ENCODE measurements at places on chromosomes 6 and 20. TPM values are rescaled to one million over a fixed set of nuclear protein-coding genes. Genes with fewer than 3 reads are reported as not detected.

DNA sequence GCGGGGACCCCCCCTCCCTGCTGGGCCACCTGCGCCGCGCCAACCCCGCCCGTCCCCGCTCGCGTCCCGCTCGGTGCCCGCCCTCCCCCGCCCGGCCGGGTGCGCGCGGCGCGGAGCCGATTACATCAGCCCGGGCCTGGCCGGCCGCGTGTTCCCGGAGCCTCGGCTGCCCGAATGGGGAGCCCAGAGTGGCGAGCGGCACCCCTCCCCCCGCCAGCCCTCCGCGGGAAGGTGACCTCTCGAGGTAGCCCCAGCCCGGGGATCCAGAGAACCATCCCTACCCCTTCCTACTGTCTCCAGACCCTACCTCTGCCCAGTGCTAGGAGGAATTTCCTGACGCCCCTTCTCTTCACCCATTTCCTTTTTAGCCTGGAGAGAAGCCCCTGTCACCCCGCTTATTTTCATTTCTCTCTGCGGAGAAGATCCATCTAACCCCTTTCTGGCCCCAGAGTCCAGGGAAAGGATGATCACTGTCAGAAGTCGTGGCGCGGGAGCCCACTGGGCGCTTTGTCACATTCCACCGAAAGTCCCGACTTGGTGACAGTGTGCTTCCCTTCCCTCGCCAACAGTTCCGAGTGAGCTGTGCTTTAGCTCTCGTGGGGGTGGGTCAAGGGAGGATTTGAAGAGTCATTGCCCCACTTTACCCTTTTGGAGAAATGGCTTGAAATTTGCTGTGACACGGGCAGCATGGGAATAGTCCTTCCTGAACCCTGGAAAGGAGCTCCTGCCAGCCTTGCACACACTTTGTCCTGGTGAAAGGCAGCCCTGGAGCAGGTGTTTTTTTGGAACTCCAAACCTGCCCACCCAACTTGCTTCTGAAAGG is 2.1 kb downstream of the VEGFA start:
- DNase-seq: peak; percentile 69

Gene IPCEF1
- polyA plus RNA-seq: 2.0 TPM

Gene RAD21L1
- polyA plus RNA-seq: not detected

DNA sequence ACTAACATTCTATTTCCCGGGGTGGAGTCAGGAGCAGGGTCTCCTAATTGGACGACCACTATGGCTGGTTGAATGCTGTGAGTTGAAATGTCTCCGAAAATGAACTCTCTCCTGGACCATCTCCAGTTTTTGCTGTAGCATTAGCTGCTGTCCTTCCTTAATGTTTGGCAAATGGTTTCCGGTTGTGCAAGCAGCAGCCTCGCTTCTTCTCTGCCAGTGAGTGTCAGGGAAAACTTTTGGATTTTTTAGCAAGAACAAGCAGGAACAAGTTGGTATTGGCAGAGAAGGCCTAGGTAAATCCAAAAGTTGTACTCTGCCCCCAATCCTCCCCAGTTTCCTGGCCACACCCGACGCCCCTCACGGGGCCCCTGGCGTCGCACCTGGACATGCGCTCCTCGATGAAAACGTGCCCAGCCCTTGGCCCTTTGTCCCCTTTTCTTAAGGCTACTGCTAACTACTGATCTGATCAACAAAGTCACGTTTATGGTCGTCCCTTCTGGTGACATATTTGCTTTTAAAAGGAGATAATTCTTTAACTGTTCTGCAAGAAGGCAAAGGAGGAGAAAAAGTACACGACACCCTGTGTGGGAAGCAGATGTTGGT is 103.2 kb downstream of the ARMC2 start:
- peak; percentile 55 for DNase-seq

Gene SLC17A1
- polyA plus RNA-seq: not detected

- no peak for DNase-seq
Observed at GRCh38 chr20:54133434-54134427, 40.1 kb downstream of the CYP24A1 start.

Gene C6orf132
- 0.59 TPM for polyA plus RNA-seq

GRCh38 chr6:64100702-64101303 is 465.2 kb downstream of the PHF3 start:
- no peak for DNase-seq

GRCh38 chr6:156508126-156508525 is 269.1 kb upstream of the ARID1B start:
- DNase-seq: no peak

DNA sequence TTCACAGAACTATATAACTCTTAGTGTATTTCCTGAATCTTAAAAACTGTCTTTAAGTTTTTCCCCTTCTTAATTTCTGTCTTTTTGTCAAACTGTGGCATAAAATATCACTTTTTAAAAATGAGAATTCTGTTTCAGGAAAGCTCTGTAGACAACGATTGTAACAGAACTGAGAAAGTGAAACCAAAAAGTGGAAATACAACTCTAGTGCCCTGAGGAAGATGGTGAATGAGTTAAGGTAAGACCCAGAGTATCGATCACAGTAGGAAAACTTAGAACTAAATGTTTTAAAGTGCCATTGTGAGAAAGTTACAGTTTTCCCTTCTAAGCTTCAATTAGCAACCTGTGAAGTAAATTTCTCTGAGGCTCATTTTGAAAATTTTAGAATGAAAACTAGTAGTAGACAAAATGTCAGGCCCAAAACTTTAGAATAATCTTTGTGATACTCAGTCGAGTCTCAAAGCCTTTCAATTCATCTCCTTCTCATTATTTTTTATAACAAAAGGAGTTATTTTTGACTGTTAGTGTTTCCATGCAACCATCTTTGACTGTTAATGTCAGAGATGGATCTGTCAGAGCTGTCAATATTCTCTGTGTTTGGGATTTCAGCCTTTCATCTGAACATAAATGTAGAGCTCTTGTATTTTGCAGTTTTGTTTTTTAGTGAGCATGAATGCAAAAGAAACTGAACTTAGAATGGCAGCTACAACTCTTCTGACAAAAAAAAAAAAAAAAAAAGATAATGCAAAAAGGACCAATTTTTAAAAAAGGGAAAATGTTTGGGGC is 19.0 kb upstream of the TRDN start:
- DNase-seq: peak; percentile 6

Gene MPIG6B
- polyA plus RNA-seq: 0.87 TPM

Gene PGBD1
- 9.1 TPM for polyA plus RNA-seq

Gene EFCAB8
- polyA plus RNA-seq: 0.16 TPM

GRCh38 chr6:290111-290922 is 2.0 kb upstream of the DUSP22 start:
- no peak for DNase-seq

DNA sequence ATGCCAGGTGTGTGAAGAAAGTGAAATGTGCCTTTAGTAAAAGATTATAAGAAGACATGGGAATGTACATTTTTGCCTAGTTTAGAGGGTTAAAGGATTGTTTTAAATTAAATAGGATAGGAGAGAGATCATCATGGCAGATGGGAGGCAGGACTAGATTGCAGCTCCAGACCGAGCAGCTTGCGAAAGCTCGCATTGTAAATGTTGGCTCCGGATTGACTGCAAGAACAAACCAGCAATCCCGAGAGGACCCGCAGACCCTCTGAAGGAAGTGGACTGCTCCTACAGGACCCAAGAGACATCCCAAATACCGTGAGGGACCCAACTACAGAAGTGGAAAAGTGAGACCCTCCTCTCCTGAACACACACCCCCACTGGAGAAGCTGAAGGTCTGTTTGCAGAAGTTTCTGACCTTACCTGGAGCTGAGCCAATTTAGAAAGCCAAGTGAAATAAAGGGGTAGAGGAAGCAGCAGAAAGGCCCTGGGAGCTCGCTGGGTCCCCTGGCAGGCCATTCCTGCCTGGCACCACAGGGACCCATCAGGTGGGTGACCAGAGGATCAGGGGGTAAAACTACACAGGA is 30.0 kb upstream of the TPD52L1 start:
- DNase-seq: peak; percentile 32

GRCh38 chr6:150930841-150931240 is 65.3 kb downstream of the MTHFD1L start:
- peak; percentile 92 for DNase-seq

DNA sequence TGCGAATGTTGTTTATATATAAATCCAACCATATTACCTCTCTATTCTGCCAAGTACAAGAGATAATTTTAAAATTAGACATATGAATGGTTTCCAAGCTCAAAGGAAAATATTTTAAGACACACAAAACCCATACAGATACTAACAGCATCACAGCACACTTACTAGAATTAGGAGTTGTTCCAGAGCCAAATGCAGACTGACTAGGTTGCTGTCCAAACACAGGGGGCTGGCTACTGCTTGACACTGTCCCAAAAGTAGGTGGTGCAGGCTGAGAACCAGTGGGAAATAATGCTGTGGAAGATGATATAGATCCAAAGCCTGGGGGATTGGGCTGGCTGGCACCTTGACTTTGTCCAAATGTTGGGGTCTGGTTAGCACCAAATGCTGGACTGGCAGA is 24.3 kb downstream of the FAM8A1 start:
- no peak for DNase-seq

Gene AHI1
- 16.0 TPM for polyA plus RNA-seq

DNA sequence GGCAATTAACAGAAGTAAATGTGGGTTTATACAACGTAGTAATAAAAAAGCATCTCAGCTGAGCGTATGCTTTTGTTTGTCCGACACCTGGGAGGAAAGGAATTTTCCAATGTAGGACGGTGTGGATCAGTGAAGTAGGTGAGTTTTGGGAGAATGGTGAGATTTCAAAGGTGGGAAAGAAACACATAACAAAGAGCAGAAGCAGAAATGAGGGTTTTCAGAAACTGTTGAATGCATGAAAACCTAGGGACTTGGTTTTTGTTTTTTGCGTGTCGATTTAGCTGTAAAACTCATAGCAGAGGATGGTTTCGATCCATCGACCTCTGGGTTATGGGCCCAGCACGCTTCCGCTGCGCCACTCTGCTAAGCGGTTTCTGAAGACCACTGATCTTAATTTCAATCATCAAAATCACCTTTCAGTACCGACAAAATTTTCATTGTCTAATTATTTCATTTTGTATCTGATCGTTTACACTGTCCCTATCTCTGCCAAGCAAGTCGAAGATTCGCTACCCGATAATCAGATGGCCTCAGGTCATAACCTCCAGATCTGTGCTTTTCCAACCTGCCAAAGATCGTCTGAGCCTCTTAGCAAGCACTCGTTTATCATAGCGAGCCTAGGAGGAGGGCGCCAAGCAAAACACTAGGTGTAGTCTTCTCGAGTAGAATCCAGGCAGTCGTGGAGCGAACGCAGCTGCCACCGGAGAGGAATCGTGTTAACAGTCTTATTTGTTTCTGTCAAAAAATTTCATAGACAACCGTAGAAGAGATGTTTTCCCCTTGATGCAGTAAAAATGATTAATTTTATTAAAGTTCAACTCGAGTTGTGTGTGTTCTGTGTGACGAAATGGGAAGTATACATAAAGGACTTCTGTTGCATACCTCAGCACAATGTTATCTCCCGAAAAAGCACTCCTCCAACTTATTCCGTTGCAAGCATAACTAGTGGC is 20.9 kb upstream of the POM121L2 start:
- DNase-seq: peak; percentile 29

- no peak for DNase-seq
Observed at GRCh38 chr6:125913864-125914351, 42.7 kb upstream of the HINT3 start.

- DNase-seq: no peak
Observed at GRCh38 chr20:45056473-45057173, 44.3 kb downstream of the KCNS1 start.

GRCh38 chr6:137157601-137158000 is 15.8 kb downstream of the IL22RA2 start:
- DNase-seq: peak; percentile 34

- DNase-seq: no peak
Observed at GRCh38 chr6:21135484-21136013, 458.0 kb upstream of the SOX4 start.

DNA sequence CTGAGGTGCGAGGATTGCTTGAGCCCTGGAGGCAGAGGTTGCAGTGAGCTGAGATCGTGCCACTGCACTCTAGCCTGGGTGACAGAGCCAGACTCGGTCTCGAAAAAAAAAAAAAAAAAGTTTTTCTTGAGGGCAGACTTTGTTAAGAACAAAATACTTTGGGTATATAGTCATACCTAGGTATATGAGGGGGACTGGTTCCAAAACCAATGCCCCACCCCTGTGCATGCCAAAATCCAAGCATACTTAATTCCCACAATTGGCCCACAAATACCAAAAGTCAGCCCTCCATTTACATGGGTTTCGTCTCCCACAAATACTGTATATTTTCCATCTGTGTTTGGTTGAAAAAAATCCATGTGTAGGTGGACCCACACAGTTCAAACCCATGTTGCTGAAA is 119.9 kb downstream of the INSM1 start:
- no peak for DNase-seq

DNA sequence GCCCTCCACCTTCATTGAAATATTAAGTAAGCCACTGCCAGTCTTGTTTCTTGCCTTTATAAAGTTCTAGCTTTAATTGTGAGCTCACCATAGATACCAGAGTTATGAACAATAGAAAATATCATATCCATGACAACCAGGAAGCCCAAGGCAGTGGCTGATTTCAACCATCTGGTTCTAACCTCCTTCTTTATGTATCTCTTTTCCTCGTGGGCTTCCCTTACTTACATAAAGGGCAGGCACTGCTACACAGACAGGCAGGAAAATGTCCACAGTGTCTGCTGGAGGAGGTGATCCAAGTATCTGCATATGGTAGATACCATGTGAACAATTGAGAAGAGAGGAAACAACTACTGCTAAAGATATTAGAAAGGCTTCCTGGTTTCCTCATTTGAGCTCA is 65.2 kb upstream of the PRND start:
- no peak for DNase-seq
